ENCODE measurements at places on chromosomes 11 and 22.
A peak's percentile ranks its signal among the peaks of the same experiment; 100 is the strongest.

DNA sequence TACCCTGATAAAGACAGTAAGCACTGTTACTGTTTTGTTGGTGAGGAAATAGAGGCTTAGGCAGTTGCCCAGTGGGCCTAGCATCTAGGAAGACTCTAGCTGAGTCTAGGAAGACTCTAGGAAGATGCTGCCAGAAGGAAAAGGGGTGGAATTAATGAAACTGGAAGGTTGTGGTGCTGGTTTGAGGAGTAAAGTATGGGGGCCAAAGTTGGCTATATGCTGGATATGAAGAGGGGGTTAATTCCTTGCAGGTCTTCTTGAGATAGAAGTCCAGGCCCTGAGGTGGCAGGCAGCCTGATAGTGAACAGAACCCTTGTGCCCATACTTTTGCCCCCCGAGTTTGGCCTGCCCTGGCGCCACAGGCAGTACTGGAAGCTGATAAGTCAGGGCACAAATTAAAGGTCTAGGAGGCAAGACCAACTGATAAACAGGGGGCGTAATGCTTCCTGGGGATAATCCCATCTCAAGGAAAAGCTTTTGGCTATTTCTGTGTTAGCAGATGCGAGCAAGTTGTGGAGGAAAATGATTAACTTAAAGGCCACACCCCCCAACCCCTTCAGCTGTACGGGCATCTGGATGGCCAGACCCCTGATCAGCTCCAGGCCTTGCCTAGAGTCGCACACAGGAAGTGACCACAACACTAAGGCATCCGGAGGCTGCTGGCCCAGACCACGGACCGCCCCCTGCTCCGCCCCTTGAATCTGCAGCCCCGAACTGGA, 3.1 kb downstream of the ILK start:
- DNase-seq, result peak; percentile 94

- peak; percentile 74 for DNase-seq
These were observed 7.5 kb downstream of the HSPA8 start for GRCh38 chr11:123054301-123055065.

GRCh38 chr22:31313366-31314147, 21.3 kb upstream of the PIK3IP1 start:
- peak; percentile 42 for DNase-seq

GRCh38 chr11:79013509-79013908, 427.3 kb downstream of the TENM4 start:
- peak; percentile 1 for DNase-seq

GRCh38 chr22:50274311-50274710, 4.1 kb upstream of the MAPK11 start:
- DNase-seq, result peak; percentile 59

- DNase-seq, result no peak
These were observed 46.5 kb downstream of the TMEM123 start for GRCh38 chr11:102406099-102406498.

GRCh38 chr11:87966694-87967093, 208.5 kb downstream of the RAB38 start:
- no peak for DNase-seq

- DNase-seq, result no peak
These were observed 16.5 kb upstream of the CDC42EP2 start for GRCh38 chr11:65298131-65298535.

- peak; percentile 6 for DNase-seq
These were observed 5.0 kb downstream of the ZP1 start for GRCh38 chr11:60872124-60872960.

DNA sequence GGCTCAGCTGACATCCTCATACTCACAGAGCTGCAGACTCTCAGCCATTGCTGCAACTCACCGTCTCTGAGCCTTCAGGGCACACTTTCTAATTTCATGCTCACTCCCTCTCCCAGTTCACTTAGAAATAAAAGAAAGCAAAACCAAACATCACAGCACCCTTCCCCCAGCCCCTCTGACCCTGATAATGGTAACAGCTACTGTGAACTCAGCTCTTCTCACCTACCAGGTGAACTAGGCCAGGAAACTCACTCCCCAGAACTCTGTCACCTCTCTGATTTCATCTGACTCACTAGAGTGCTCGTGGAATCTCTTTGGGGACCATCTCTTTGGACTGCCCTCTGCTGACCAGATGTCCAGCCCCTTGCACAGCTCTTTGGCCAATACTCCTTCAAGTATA, 14.5 kb upstream of the PARVA start:
- DNase-seq, result no peak

DNA sequence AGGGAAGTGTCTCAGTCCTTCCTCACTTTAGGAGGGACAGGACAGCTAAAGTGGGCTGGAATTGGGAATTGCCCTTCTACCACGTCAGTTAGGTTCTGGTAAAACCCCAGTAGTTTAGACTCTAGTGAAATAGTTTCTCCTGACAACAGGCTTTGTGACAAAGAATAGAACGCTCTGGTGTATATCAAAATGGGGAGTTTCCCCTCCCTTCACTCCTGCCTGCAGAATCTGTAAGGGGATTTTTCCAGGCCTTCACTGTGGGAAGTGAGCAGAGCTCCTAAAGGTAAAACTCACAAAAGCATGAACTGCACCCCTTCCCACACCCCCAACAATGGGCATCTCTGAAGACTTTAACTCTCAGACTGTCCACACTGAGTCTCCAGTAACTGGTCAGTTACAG, 460.9 kb upstream of the LRRC4C start:
- DNase-seq, result no peak

DNA sequence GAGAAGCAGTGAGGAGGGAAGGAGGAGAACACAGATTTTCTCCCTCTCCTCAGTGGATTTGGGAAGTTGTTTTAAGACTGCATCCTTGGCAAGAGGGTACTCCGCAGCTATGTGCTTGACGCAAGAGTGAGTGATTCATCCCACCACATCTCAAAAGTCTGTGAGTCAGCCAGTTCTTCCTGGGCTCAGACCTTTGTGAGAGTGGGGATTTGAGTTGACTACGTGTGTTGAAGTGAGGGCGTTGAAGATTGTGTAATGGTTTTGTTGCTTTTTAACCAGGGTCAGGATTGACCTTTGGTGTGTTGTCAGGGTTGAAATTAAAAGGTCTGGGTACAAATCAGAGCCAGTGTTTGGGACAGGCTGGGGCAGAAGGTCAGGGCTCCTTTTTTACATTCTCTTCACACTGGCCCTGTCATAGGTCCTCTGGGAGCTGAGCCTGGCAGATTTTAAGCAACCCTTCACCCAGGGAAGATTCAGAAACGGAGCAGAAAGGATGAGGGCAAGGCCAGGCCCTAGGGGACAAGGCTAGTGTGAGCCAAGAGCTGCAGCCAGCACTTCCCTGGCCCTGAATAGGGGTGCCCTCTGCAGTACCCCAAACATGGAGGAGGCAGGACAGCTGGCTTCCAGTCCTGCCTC, 4.2 kb upstream of the C11orf86 start:
- peak; percentile 97 for DNase-seq

- no peak for DNase-seq
These were observed 556.1 kb downstream of the SOX6 start for GRCh38 chr11:15800111-15800800.

DNA sequence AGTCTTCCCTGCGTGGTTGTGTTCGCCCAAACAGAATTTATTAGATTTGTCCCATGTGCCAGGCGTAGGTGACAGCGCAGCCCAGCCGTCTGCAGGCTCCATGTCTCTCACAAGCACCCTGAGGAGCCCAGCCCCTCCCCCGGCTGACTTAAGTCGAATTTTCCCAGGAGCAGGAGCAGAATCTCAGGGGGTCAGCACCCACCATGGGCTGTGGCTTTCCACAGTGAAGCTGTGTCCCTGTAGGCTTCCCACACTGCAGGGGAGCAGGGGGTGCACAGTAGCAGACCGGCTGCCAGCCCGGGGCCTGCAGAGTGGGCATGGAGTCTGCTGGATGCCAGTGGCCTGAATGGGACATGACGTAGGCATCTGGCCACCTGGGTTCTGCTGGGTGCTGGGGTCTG, 16.0 kb downstream of the PARVG start:
- DNase-seq, result no peak

GRCh38 chr11:134656861-134657540, 245.0 kb upstream of the B3GAT1 start:
- DNase-seq, result no peak

DNA sequence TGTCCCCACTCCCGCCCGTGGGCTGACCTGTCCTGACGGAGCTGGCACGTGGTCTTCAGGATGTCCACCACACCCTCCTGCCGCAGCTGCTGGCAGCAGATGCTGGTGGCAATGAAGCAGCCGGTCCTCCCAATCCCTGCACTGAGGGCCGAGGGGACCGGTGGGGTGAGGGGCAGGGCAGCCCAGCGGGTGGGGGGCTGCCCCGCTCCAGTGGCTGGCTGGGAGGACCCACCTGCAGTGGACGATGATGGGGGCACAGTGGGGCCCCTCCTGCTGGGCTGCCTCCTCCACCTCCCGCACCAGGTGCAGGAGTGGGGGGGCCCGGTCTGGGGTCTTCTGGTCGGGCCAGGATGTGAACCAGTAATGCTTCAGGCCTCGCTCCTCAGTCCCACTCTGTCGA, 3.4 kb upstream of the IGSF22 start:
- no peak for DNase-seq

DNA sequence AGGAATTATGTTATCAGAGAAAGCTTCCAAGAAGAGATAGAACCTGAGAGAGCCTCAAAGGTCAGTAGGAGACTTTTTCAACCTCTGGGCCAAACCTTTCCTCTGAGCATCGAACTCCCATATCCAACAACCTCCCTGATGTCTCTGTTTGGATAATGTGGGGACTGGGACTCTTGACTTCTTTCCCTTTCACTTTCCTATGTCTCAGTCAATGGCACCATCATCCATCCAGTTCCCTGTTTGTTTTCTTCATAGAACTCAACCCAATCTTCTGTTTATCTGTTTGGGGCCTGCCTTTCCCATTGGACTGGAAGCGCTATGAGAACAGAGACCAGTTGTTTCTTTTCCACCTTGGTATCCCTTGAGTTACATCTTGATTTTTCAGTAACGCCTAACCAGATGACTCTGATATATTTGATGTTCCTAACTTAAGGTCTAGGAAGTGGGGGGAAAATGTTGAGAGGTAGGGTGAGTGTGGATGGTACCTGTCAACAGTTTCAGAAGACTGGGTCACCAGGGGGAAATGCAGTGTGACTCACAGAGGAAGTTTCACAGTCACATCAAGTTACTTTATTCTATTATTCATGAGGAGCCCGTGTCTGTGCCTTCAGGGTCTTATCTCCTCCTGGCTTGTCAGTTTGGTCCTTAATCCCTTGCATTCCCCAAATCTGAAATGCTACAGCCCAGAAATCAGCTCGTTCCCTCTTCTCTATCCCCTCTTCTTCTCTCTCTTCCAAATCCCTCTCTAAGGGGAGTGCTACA, 4.5 kb upstream of the KCNE3 start:
- DNase-seq, result no peak

DNA sequence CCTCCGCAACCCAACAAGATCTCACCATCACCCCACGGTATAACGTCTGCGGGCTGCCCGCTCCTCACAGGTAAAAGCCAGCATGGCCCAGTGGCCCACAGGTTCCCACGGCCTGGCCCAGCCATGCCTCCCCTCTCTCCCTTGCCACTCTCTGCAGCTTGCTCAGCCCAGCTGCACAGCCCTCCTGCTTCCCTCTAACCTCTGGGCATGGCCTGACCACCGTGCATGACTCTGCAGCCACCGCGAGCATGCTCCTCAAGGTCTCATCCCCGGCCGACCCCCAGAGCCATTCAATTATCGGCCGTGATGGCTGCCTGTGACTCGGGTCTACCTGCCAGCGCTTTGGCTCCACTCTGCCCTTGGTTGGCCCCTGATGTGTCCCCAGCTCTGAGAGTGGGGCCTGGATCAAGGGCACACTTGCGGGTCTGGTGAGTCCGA, 185.5 kb downstream of the CTTN start:
- DNase-seq, result no peak

DNA sequence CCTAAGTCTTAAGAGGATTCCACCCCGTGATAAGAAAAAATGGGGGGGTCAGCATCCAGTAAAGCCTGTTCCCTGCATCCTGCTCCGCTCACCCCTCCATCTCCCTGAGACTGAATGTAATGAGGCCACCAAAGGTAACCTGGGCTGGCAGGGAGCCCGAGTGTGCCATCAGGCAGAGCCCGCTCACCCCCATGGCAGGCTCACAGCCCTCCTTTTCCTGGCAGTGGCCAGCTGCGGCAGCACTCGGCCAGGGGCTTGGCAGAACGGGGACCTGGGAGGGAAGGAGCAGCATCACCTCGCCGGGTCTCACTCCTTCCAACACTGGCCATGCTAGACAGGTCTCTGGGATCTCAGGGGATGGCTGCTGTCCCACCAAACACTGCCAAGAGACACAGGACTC, 64.4 kb downstream of the PRDM11 start:
- DNase-seq, result no peak

GRCh38 chr22:35596821-35597220, 20.3 kb downstream of the MB start:
- DNase-seq, result no peak

DNA sequence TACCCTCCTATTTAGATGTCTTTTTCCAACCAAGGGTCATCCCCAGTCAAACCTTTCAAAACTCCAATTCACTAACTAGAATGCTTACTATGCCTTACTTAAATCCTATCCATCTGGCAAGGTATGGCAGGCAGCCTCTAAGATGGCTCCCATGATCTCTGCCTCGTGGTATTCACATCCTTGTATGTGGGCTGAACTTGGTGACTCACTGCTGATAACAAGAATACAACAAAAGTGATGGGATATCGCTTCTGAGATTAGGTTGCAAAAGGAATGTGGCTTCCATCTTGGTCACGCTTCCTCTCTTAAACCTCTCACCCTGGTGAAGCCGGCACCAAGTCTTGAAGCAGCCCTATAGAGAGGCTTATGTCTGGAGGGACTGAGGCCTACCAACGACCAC, 29.6 kb upstream of the UPB1 start:
- peak; percentile 16 for DNase-seq

GRCh38 chr11:68436985-68437926, 23.3 kb upstream of the PPP6R3 start:
- peak; percentile 39 for DNase-seq

- no peak for DNase-seq
These were observed 282.5 kb downstream of the TBC1D22A start for GRCh38 chr22:47044722-47045535.

- DNase-seq, result peak; percentile 98
These were observed 4.8 kb upstream of the ELFN2 start for GRCh38 chr22:37431801-37432707.

DNA sequence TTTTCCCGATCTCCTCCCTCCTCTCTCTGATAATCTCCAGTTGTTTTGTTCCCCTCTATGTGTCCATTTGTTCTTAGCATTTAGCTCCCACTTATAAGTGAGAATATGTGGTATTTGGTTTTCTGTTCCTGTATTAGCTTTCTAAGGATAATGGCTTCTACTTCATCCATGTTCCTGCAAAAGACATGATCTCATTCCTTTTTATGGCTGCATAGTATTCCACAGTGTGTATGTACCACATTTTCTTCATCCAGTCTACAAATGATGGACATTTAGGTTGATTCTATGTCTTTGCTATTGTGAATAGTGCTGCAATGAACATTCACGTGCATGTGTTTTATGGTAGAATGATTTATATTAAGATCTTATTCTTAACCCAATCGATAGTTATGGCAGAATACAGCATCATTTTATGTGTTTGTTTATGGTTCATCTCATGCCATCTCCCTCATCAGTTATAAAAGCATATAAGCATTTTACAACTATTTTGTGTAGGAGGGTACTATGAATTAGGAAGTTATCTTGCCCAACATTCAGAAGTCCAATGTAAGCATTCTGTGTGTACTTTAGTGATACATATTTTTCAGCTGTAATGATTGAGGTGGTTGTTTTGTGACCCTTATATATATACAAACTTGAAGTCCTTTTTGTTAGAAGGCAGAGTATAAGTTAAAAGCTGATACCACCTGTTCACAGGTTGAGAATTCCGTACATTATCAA, 3.2 kb downstream of the MS4A3 start:
- DNase-seq, result no peak

- peak; percentile 44 for DNase-seq
These were observed 4.4 kb downstream of the SLC2A11 start for GRCh38 chr22:23862103-23862502.

- no peak for DNase-seq
These were observed 2.4 kb downstream of the JAM3 start for GRCh38 chr11:134071306-134071705.

Measured in ACHN (cell line).